ENCODE measurements at places on chromosomes 12 and 14.

- DNase-seq: no peak
These were observed 33.1 kb downstream of the SNX6 start for GRCh38 chr14:34596891-34597290.

DNA sequence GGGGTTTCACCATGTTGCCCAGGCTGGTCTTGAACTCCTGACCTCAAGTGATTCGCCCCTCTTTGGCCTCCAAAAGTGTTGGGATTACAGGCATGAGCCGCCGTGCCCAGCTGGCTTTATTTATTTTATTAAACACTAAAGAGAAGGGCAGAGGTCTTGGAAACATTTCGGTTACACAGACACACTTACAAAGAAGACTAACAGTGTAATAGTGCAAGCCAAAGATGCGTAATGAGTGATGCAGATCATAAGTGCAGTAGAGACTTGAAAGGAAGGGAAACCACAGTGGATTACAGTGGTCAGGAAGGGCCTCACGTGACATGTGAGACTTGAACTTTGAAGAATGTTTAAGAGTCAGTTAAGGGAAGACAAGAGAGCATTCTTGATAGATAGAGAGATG is 33.9 kb upstream of the CDK17 start:
- DNase-seq: no peak

GRCh38 chr14:83196236-83196635 is 1662.6 kb upstream of the SEL1L start:
- DNase-seq: no peak

GRCh38 chr14:66135831-66136230 is 350.3 kb upstream of the CCDC196 start:
- no peak for DNase-seq

- no peak for DNase-seq
These were observed 80.0 kb downstream of the NTF3 start for GRCh38 chr12:5511644-5512600.

- no peak for DNase-seq
These were observed 84.8 kb downstream of the NRXN3 start for GRCh38 chr14:78254911-78255461.

GRCh38 chr12:65327207-65328076 is 49.0 kb downstream of the MSRB3 start:
- no peak for DNase-seq

DNA sequence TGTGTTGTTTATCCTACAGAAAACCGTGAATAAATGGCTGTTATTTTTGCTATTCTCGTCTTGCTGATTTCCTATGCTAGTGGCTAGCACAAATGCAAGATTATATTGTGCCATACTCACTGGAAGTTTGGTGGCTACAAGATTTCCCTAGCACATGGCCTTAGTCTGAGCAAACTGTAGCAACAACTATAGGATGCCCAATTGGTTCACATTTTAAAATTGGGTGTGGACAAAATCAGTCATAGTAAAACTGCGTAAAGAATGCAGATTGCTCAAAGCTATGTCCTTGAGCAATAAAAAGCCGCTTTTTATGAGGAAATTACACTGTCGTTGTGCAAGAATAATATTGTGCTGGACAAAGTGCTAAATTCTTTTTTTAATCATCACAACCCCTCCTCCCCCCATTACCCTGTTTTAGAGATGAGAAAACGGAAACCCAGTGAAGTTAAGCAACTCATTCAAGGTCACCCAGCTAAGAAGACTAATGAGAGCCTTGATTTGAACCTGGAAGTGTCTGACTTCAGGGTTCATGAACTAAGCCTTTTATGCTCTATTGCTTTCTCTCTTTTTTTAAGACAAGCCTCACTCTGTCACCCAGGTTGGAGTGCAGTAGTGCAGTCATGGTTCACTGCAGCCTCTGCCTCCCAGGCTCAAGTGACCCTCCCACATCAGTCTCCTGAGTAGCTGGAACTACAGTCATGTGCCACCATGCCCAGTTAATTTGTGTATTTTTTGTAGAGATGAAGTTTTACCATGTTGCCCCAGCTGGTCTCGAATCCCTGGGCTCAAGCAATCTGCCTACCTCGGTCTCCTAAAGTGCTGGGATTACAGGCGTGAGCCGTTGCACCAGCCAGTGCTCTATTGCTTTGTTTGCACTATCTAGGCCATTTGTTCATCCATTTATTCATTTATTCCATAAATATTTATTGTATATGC is 73.6 kb downstream of the SRGAP1 start:
- no peak for DNase-seq

DNA sequence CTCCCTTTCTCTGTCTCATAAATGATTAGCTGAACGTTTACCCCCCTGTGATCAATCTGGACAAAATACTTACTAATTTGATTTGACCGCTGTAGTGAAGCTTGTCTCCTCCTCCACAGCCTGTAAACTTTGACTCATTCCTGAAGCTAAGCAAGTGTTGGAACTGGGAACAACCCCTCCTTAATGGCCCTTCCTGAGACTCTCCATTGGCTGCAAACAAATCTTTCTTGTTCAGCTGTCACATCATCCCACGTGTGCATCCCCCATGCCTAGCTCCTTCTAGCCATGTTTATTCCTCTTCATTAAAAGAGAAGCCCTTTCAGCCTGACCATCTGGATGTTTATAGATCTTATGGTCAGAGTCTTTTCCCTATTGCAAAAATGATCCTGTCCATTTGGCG is 281.2 kb downstream of the RGS6 start:
- DNase-seq: no peak

DNA sequence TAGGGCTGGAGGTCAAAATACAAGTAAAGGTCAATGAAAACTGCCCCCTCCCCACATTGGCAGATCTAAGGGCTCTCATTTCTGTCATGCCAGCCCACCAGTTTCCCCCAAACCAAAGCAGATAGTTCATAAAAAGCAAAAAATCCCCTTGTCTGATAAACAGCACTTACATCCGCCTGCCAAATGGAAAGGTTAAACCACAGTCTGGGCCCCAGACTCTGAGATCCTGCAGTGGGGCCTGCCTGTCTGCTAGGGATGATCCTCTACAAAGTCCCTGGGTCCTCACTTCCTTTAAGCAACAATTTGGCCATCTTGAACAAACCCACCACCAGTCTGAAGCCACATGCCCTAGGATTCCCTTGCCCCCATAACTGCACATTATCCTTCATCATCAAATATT is 9.7 kb upstream of the RPS26 start:
- no peak for DNase-seq

DNA sequence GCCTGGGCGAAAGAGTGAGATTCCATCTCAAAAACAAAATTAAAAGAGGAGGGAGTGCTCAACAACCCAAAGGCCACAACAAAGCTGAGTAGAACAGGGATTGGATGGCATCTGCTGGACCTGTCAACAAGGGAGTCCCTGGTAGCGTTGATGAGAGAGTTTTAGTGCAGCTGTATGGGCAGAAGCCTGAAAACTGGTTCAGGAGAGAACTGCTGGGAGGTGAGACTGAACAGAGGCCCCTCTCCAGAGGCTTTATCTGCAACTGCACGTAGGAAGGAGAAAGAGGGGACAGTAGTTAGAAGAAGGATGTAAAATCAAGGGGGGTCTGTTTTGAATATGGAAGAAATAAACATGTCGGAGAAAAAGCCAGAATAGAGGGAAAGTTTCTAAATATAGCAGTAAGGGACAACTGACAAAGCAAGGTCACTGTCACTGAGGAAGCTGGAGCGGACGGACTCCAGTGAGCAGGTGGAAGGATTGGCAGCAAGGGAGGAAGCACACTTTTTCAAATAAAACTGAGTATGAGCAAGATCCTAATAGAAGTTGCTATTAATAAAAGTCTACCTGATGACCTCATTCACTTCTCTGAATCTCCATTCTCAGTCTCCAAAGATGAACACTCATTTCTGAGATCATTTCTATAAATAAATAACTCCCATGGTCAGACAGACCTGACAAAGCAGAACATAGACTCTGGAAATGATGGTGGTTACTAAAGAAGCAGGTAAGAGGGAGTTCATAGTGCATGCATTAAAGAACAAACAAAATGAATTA is 11.8 kb upstream of the ATF1 start:
- DNase-seq: no peak

- DNase-seq: no peak
These were observed 8.4 kb upstream of the HHIPL1 start for GRCh38 chr14:99636487-99636886.

DNA sequence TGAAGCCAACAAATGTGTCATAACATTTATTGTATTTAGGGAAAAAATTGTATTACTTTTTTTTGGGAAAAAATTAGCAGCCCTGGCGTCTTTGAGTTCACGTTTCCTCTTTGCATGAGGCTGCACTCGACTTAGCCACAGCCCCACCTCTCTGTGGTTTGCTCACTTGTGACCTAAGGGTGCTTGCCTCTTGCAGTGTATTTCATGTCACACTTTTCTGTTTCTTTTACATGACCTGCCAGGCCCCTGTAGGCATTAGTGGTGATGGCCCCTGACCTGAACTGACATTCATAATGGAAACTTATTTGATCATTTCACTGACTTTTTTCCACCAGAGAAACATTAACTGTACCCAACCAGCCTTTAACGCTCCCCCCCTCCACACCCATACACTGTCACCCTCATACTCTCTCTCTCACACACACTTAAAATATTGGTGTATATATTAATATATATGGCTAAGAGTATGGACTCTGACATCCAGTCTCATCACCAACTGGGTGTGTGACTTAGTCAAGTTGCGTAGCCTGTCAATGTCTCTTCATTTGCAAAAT is 122.9 kb downstream of the PRKCH start:
- DNase-seq: no peak

DNA sequence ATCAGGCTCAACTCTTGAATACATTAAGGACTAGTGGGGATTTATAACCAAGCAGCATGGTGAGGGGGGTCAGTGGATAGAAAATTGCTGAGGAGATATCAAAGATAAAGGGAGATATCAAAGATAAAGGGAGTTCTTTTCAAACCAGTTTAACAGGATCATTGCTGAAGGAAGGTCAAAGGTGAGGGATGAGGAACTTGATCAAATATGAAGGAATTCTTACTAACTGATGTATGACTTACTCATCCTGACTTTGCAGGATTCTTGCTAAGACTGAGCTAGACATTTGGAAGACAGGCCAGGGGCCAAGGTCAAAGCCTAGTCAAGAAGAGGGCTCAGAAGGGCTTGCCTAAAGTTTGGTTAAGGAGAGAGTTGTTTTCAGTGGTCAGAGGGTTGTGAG is 4.8 kb downstream of the ABHD4 start:
- no peak for DNase-seq

DNA sequence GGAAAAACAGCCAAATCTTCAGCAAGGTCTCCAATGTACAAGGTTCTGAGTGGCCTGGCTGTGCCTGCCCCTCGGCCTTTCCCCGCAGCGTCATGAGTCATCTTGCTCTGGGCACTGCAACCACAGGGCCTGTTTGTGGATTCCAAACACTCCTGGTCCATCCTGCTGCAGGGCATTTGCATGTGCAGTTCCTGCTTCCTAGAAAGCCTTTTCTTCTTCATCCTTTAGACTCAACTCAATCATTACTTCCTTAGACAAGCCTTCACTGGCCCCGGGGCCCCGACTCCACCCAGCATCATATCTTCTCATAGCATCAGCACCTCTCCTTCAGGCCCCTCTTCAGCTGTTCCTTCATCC is 101.8 kb upstream of the EGLN3 start:
- DNase-seq: no peak

DNA sequence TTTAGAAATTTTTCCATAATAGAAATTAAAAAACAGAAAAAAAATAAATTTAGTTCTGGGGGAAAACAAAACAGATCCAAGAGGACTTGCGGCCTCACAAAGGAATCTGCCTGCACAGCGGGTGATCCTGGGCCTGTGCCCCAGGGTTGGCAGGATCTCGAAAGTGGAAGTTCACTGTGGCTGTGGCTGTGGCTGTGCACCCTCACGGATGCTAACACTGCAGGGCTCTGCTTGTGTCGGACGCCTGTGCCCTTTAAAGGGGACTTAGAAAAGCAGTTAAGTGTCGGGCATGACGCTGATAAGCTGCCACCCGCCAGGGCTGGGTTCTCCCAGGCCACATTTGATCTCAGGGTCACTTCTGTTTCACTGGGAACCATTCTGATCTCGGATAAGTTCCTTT is 209.1 kb downstream of the TTC7B start:
- DNase-seq: no peak

DNA sequence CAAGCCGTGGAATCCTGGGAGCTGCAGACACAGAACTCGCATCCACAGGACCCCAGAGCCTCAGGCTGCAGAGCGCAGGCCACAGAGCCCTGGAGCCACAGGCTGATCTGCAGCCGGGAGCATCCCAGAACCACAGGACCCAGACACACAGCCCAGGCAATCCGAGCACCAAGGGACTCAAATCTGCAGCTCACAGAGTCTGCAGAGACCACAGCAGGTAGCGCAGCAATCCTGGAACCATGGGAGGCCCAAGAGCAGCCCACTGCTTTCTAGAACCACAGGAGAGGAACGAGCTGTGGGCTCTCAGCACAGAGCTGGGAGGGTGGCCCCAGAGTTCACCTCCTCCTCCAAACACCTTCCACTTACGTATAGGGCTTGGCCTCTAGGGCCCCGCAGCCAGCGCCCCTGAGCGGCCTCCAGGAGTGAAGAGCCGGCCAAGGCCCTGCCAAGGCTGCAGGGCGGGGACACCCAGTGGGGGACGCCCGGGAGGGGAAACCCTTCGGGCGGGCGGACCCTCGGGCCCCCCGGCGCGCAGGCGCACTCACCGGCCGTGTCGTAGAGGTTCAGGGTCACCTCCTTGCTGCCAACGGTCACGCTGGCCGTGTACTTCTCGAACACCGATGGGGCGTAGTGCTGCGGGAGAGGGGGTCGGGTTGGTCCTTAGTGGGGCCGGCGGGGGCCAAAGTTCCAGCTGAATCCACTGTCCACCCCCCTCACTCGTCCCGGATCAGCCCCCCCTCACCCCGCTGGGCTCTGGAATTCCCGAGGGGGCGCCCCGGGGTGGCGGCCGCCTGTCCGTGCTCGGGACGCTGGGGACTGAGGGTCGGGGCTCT is 665 bp downstream of the RHOF start:
- DNase-seq: no peak

GRCh38 chr14:75343911-75344310 is 65.3 kb downstream of the FOS start:
- no peak for DNase-seq

DNA sequence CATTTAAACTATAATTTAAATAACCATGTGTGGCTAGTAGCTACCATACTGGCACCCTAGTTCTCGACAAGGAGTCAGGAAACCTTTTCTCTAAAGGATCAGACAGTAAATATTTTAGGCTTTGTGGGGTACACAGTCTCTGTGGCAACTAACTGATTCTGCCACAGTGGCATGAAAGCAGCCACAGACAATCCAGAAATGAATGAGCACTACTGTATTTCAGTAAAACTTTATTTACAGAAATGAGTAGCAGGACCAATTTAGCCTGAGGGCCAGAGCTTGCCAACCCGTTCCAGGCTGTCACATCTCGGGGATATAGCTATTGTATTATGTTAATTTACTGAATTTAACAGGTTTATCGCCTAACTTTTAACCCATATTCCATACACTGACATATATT is 278.7 kb downstream of the ITPR2 start:
- no peak for DNase-seq

Data from NT2/D1 (cell line).